Activated CD4-positive, alpha-beta T cell treated with anti-CD3 and anti-CD28 coated beads for 36 hours (primary cell): ENCODE measurements at places on chromosomes 1 and 21.
A peak's percentile ranks its signal among the peaks of the same experiment; 100 is the strongest.

- DNase-seq = no peak
- H3K4me1 ChIP-seq = no peaks in the 10 kb centered on the region
- no peak overlapping the region for H3K27ac ChIP-seq
- no peak overlapping the region for H3K4me3 ChIP-seq
- no peaks in the 10 kb centered on the region for H3K27me3 ChIP-seq
- H3K36me3 ChIP-seq = no peaks in the 10 kb centered on the region
Observed at GRCh38 chr1:216142921-216143320, 280.3 kb downstream of the USH2A start.

- H3K4me3 ChIP-seq = no peak overlapping the region
- no peaks in the 10 kb centered on the region for H3K36me3 ChIP-seq
- no peak overlapping the region for H3K27ac ChIP-seq
- H3K27me3 ChIP-seq = no peaks in the 10 kb centered on the region
Observed at GRCh38 chr1:156905176-156905575, 11.7 kb downstream of the PEAR1 start.

- peaks cover 12% of the 10 kb centered on the region for H3K36me3 ChIP-seq
- H3K4me3 ChIP-seq = no peak overlapping the region
- no peak for DNase-seq
- no peaks in the 10 kb centered on the region for H3K27me3 ChIP-seq
- H3K4me1 ChIP-seq = peaks cover 9% of the 10 kb centered on the region
Observed at GRCh38 chr1:32066489-32066873, 6.3 kb upstream of the TMEM39B start.

- H3K27me3 ChIP-seq = no peaks in the 10 kb centered on the region
- no peak overlapping the region for H3K4me3 ChIP-seq
- no peaks in the 10 kb centered on the region for H3K36me3 ChIP-seq
Observed at GRCh38 chr1:44034976-44035716, 3.9 kb upstream of the SLC6A9 start.

- H3K4me3 ChIP-seq = no peak overlapping the region
- no peaks in the 10 kb centered on the region for H3K27me3 ChIP-seq
- no peak overlapping the region for H3K27ac ChIP-seq
- no peaks in the 10 kb centered on the region for H3K36me3 ChIP-seq
- no peak for DNase-seq
- no peaks in the 10 kb centered on the region for H3K4me1 ChIP-seq
Observed at GRCh38 chr1:177926201-177926600, 43.7 kb downstream of the SEC16B start.

- H3K27me3 ChIP-seq = peaks cover 2% of the 10 kb centered on the region
- DNase-seq = no peak
- H3K27ac ChIP-seq = no peak overlapping the region
- H3K36me3 ChIP-seq = no peaks in the 10 kb centered on the region
- no peak overlapping the region for H3K4me3 ChIP-seq
Observed at GRCh38 chr1:53188099-53188498, 8.5 kb upstream of the CPT2 start.

DNA sequence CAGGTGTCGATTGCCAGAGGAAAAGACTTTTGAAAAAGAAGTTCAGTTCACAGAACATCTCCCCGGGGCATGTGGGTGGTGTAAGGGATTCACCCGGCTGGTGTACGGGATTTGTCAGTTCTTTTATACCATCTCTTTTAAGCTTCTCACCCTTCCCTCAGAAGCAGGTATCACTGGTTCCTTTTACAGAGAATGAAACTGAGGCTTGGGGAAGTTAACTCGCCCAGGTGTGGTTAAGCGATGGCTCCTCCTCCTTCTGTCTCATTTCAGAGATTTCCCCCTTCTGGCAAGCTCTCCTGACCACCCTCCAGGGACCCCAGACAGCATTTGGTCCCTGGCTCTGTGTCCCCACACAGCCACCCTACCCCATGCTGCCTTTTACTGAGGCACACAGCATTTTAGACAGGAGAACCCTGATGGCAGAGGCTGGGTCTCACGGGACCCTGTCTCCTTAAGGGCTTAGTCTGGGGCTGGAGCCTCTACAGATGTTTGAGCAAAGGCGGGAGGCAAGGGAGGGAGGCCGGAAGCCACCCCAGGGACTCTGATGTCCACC is 2.8 kb upstream of the ECE1 start:
- H3K27ac ChIP-seq = peak overlapping the region; percentile 97
- DNase-seq = peak; percentile 87
- H3K4me1 ChIP-seq = peaks cover 86% of the 10 kb centered on the region

DNA sequence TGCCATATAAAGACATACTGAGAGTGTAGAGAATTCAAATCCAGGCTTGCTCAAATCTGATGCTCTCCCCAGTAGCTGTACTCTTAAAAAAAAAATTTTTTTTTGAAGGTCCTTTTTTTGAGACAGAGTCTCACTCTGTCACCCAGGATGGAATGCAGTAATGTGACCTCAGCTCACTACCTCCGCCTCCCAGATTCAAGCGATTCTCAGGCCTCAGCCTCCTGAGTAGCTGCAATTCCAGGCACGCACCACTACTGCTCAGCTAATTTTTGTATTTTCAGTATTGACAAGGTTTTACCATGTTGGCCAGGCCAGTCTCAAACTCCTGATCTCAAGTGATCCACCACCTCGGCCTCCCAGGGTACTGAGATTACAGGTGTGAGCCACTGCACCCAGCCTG is 28.7 kb downstream of the STYXL2 start:
- H3K27ac ChIP-seq = no peak overlapping the region
- H3K4me3 ChIP-seq = no peak overlapping the region
- DNase-seq = no peak
- no peaks in the 10 kb centered on the region for H3K36me3 ChIP-seq
- no peaks in the 10 kb centered on the region for H3K27me3 ChIP-seq

GRCh38 chr1:12566484-12567287 is 51.3 kb downstream of the DHRS3 start:
- DNase-seq = no peak
- no peak overlapping the region for H3K4me3 ChIP-seq
- peaks cover 39% of the 10 kb centered on the region for H3K36me3 ChIP-seq
- no peaks in the 10 kb centered on the region for H3K4me1 ChIP-seq

DNA sequence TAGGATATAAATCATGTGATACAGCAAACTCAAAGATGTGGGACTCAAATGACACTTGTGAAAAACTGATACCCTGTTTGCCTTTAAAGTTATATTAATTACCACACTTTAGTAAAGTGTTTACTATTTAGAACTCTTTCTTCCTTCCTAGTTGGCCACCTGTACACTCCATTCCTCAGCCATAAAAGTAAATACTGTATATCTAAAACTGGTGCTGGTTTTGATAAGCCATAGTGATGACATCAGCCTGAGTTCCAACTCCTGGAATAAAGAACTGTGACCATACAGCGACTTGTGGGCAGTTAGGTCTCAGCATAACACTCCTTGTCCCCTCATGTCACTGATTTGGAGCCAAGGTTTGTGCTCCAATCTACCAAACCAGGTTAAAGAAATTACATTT is 2.8 kb downstream of the PTGER3 start:
- H3K27me3 ChIP-seq = peaks cover 36% of the 10 kb centered on the region
- peaks cover 17% of the 10 kb centered on the region for H3K4me1 ChIP-seq
- no peak for DNase-seq
- H3K36me3 ChIP-seq = no peaks in the 10 kb centered on the region

DNA sequence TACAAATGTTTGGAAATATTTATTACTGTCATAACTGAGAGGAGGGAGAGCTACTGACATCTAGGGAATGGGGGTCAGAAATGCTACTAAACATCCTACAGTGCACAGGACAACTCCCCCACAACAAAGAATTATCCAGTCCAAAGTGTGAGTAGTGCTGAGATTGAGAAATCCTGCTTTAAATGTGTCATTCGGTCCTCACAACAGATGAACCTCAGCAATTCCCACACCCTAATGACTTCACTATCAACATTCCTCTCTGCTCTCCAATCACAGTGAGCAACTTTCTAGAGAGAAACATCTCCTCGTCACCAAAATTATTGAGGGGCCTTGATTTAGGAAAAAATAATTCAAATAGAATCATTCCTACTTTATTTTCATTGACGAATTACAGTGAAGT is 18.0 kb downstream of the OMA1 start:
- peaks cover 3% of the 10 kb centered on the region for H3K36me3 ChIP-seq
- no peak overlapping the region for H3K27ac ChIP-seq
- no peak overlapping the region for H3K4me3 ChIP-seq

DNA sequence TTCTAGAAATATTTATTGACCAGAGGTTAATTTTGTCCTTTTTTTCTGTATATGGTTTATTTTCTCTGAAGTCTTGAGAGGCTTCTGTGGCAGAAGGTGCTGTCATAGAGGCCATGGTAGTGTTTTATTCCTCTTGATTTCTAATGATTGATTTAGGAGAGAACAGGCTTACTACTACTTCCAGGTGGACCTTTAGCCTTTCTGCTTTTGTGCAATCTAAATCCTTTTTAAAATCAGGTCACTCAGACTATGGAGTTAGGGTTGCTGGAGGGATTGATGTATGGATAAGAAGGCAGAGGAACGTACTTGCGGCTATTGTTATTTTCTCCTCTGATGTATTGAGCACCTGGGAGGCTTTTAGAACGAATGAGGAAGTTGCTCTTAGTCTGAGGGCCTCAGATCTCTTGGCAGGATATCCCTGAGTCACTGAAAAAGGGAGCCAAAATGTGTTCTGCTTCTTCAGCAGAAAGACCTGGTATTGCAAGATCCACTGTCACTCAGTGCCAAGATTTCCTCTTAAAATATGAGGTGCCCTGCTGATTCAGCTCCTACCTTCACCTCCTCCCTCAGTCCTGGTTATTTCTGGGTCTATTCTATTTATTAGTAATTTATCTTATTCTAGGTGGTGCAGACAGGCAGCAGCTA is 277.4 kb downstream of the ZNF648 start:
- no peaks in the 10 kb centered on the region for H3K4me1 ChIP-seq
- H3K4me3 ChIP-seq = no peak overlapping the region
- H3K27me3 ChIP-seq = peaks cover 13% of the 10 kb centered on the region
- H3K27ac ChIP-seq = no peak overlapping the region
- no peaks in the 10 kb centered on the region for H3K36me3 ChIP-seq

GRCh38 chr1:5858844-5859407 is 133.3 kb downstream of the NPHP4 start:
- no peak for DNase-seq
- H3K36me3 ChIP-seq = no peaks in the 10 kb centered on the region
- H3K4me1 ChIP-seq = no peaks in the 10 kb centered on the region
- H3K27me3 ChIP-seq = no peaks in the 10 kb centered on the region

DNA sequence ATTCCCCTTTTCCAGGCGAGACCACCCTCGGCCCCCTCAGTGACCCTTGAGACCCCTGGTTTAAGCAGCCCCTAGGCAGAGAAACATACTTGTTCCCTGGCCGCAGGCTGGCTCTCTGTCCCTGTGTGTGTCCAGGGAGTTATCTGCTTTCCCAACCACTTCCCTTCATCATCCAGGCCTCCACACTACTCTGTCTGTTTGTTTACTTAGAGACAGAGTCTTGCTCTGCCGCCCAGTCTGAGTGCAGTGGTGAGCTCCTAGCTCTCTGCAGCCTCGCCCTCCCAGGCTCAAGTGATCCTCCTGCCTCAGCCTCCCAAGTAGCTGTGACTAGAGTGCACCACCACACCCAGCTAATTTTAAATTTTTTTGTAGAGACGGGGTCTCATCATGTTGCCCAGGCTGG is 5.8 kb upstream of the VWA1 start:
- H3K27ac ChIP-seq = no peak overlapping the region
- no peaks in the 10 kb centered on the region for H3K36me3 ChIP-seq
- peaks cover 7% of the 10 kb centered on the region for H3K4me1 ChIP-seq
- no peak overlapping the region for H3K4me3 ChIP-seq

- no peaks in the 10 kb centered on the region for H3K27me3 ChIP-seq
- H3K4me3 ChIP-seq = no peak overlapping the region
- H3K4me1 ChIP-seq = peaks cover 19% of the 10 kb centered on the region
Observed at GRCh38 chr21:31233711-31234110, 110.3 kb downstream of the TIAM1 start.

GRCh38 chr21:19276665-19277064 is 873.1 kb upstream of the TMPRSS15 start:
- H3K4me1 ChIP-seq = no peaks in the 10 kb centered on the region
- no peaks in the 10 kb centered on the region for H3K27me3 ChIP-seq
- no peak for DNase-seq
- H3K27ac ChIP-seq = no peak overlapping the region
- H3K36me3 ChIP-seq = no peaks in the 10 kb centered on the region
